Fibroblast of skin of right biceps (primary cell): ENCODE measurements at places on chromosomes 2 and 18.

DNA sequence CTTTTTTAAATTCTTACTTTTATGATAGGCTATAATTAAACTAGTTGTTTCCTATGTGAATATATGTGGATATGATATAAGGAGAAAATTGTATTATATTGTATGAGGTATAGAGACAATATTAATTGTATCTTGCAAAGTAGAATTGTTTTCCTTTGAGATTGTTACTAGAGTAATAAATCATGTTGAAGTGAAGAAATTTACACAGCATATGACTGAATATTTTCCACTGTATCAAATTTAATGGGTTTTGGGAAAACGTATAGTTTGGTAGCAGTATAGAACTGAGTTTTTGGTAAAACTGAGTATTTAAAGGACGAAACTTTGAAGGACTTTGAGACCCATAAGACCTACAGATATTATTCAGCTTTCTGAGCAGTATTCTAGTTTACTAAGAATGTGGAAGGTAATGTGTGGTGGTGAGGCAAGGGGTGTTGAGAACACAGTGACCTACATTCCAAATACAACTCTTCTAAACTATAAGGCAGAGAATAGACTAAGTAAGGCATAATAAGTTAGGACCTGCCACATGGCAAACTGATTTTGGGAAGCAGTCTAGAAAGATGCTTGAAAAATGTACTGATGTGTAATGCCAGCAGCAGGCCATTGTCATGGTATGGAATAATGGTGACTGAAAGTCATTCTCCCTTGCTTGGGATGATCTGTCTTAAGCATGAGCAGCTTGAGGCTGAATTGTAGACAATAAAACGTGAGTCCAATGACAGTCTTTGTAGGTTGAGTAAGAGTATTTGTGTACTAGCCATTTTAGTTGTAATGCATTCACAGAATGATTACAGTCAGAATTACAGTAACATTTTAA, 29.6 kb downstream of the PKP4 start:
- DNase-seq: no peak

- DNase-seq: no peak
Observed at GRCh38 chr2:33024758-33025157, 78.0 kb downstream of the LTBP1 start.

- peak; percentile 44 for DNase-seq
Observed at GRCh38 chr18:27808683-27809082, 368.2 kb downstream of the CDH2 start.

GRCh38 chr2:199085261-199085660, 372.5 kb downstream of the SATB2 start:
- DNase-seq: no peak

DNA sequence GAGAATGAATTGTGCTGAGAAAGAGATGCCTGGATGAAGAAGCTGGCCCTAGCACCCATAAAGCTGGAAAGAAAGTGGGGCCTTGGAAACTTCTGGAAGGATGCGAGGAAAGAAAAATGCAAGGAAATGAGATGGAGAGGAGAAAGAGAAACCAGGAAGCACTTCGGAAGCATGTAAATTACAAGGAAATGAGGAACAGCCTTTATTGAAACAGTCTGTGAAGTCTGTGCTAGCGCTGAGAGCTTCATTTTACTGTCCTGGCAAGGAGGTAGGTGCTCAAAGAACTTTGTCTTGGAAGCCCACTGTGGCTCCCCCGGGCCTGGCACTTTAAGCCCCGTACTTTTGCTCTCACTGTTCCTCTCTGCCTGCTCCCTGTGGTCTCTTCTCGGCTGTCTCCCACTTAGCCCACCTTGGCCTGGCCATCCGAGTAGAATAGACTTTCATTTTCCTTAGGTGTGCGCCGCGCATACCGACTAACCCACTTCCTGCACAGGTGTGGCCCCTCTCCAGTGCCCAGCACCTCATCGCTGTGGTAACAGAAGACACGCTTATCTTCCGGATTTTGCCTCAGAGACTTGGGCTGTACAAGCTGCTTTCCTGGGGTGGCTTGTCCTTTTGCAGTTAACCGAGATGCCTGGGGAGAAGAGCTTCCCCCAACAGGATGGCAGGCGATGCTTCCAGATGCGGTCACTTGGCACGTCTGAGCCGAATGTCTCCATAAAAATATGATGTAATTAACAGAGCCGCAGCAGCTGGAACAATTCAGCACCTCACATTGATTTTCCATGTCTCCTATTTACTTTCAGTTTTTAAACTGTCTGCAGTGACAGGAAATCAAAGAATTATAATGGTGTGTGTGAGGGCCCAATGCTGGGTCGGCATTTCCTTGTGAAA, 199.6 kb downstream of the HRH4 start:
- peak; percentile 22 for DNase-seq

- no peak for DNase-seq
Observed at GRCh38 chr2:238716585-238716984, 131.3 kb upstream of the TWIST2 start.

GRCh38 chr2:28752631-28753376, 1.2 kb downstream of the PPP1CB start:
- DNase-seq: no peak

- no peak for DNase-seq
Observed at GRCh38 chr2:240459401-240460252, 24.2 kb downstream of the GPC1 start.

DNA sequence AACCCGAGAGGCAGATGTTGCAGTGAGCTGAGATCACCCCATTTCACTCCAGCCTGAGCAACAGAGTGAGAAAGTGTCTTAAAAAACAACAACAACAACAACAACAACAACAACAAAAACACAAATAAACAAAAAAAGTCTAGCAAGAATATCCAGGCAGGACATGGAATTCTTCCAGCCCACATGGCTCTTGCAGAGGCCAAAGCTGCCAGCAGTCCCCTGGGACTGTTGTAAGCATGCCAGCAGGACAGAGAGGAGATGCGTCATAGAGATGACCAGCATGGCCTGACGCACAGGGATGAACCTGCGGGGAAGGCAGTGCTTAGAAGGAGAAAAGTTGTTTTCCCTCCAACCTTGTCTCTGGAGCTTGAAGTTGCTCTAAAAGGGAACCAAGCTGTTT, 182.3 kb upstream of the PGAP1 start:
- DNase-seq: peak; percentile 56

DNA sequence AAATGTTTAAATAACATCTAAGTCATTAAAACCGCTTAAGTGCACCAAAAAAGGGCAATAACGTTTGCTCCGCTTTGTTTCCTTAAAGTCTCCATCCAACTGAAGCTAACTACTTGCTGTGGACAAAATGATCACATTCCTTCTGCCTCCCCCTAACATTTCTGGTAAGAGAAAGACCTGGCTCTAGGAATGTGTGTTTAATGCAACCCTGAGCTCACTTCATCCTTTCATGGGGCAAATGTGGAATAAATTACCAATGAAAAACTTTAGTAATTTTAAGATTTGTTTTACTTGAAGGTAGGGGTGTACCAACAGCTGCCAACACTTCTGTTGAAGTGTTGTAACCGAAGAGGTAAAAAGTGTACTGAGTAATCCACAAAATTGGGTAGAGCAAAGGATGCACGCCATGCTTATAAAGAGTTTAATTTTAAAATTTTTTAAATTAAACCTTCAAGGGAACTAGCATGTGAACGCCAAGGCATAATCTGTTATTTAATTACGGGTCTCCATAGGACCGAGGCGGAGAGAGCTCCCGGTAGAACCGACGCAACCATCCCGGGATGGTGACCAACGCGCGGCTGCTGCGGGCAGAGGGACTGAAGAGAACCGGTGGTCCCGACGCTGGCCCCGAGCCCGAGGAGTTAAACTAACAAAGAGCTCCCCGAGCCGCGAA, 1.1 kb downstream of the HNRNPLL start:
- peak; percentile 45 for DNase-seq

- DNase-seq: no peak
Observed at GRCh38 chr2:212626371-212626918, 87.8 kb upstream of the ERBB4 start.

- DNase-seq: peak; percentile 65
Observed at GRCh38 chr2:5674026-5674340, 18.2 kb upstream of the SOX11 start.

GRCh38 chr18:61549416-61549815, 216.2 kb downstream of the CDH20 start:
- DNase-seq: no peak

GRCh38 chr18:32478317-32478716, 7.6 kb upstream of the GAREM1 start:
- no peak for DNase-seq

- DNase-seq: no peak
Observed at GRCh38 chr2:9644603-9645002, 13.8 kb upstream of the YWHAQ start.

DNA sequence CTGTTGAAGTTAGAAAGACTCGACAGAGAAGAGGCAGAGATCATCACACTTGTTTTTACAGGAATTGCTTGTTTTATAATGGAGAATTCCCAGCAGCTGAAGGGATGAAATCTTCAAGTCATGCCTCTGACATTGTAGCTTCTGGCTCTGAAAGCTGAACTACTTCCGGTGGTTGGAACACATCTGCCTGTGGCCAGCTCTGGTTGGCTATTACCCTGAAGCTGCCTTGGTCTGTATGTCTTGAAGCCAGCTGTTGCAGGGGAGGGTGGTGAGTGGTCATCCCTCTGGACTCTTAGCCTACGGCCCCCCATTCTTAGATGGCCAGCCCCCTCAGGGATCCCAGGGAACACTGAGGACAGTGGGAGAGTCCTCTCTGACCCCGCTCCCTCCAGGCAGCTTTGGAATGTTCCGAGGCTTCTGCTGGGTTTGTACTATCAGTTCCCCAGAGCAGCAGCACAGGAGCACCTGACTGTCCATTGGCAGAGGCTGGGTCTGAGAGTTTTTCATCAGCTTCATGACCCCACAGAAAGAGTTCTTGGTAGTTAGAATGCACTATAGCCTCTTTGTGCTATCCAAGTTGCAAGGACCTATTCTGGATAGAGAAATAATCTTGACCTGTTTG, 87.4 kb upstream of the CAPN13 start:
- no peak for DNase-seq

GRCh38 chr2:134189009-134189720, 64.7 kb upstream of the MGAT5 start:
- DNase-seq: no peak

GRCh38 chr2:27746325-27746724, 25.2 kb upstream of the MRPL33 start:
- no peak for DNase-seq

DNA sequence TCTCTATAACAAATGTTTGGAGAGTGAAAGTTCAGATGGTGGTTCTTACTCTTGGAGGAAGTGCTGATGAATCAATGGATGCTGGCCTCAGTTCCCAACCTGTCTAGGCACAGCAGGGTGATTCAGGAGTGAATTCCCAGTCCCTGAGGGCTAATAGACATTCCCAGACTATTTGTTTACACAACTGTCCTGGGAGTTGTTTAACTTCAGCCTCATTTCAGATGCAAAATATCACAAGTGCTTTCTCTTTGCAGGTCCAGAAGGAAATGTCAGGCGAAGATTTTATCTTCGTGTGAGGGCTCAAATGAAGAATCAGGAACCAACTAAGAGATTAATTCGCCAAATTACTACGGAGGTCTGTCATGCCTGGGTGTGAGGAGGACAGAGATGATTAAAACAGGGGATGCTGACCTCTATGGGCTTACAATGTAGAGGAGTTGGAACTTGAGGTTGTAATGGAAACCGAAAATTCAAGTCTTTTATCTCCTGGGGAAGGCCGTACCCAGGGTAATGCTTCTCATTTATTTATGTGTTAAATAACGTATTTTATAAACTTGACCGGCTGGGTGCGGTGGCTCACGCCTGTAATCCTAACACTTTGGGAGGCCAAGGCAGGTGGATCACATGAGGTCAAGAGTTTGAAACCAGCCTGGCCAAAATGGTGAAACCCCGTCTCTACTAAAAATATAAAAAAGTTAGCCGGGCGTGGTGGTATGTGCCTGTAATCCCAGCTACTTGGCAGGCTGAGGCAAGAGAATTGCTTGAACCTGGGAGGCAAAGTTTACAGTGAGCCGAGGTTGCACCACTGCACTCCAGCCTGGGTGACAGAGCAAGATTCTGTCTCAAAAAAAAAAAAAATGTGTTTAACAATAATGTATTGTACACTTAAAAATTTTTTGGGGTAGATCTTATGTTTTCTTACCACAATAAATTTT, 38.7 kb upstream of the SLC1A4 start:
- no peak for DNase-seq

DNA sequence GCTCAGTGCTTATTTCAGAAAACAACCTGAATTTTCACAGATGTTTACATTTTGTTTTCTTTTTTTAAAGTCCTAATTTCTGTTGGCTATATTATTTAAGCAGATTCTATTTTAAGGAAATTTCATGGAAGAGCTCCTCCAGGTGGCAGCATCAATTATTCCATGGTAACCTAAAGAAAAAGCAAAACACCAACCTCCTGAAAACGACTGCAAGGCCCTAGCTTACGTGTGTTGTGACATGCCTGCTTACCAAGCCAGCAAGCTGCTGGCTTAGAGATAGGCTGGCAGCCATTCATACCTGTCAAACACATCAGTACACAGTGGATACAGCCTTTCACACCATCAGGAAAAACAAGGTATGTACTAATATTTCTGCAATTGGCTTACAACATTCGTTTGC, 64.9 kb downstream of the LPIN2 start:
- DNase-seq: peak; percentile 34

GRCh38 chr2:134470561-134471168, 216.8 kb downstream of the MGAT5 start:
- DNase-seq: no peak

DNA sequence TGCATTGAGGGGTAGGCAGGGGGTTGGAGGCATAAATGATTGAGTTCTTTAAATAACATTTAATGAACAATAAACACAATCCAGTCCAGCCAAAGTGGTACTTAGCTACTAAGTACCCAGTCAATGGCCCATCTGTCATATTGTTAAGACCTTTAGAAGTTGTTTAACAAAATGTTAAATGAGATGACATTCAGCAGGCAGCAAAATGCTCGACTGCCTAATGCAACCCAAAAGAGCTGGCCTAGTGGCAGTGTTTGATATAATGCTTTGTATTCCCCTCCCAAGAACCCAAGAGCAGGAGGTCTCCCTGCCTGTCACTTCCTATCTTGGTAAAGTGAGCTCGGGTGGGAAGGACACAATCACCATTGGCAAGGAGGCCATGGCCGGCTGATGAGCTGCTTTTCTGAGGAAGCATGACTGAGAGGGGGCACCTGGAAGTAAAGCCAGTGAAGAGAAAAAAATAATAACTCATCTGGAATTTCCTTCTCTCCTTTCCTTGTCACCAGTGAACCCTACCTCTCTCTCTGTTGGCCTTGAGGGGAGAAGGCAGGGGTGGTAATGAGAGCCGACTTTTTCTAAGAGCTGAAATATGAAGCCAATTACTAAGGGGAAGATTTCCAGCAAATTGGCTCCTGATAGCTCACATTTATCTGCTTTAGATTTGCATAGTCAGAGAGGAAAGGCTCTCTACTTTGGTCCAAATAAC, 140.6 kb downstream of the C1D start:
- DNase-seq: no peak

DNA sequence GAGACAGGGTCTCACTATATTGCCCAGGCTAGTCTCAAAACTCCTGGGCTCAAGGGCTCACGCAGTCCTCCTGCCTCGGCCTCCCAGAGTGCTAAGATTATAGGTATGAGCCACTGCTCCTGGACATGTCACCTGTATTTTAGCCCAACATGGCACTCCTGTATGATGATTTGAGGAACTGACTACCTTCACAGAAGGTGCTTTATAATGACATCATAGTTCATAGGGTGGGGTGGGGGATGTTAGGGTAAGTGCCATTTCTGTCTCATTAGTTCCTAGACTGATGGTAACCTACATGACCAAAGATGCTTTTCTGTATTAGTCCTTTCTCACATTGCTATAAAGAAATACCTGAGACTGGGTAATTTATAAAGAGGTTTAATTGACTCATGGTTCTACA, 109.7 kb downstream of the MAP4K4 start:
- no peak for DNase-seq

GRCh38 chr2:165627470-165627869, 158.0 kb downstream of the CSRNP3 start:
- DNase-seq: peak; percentile 71
